WTC11 (cell line): ENCODE measurements at places on chromosomes 1 and 21. TPM values are rescaled to one million over a fixed set of nuclear protein-coding genes. Genes with fewer than 3 reads are reported as not detected.

KCNA3 gene
- total RNA-seq = 1.1 to 1.2 TPM (median 1.2 TPM) in 3 replicates

DNA sequence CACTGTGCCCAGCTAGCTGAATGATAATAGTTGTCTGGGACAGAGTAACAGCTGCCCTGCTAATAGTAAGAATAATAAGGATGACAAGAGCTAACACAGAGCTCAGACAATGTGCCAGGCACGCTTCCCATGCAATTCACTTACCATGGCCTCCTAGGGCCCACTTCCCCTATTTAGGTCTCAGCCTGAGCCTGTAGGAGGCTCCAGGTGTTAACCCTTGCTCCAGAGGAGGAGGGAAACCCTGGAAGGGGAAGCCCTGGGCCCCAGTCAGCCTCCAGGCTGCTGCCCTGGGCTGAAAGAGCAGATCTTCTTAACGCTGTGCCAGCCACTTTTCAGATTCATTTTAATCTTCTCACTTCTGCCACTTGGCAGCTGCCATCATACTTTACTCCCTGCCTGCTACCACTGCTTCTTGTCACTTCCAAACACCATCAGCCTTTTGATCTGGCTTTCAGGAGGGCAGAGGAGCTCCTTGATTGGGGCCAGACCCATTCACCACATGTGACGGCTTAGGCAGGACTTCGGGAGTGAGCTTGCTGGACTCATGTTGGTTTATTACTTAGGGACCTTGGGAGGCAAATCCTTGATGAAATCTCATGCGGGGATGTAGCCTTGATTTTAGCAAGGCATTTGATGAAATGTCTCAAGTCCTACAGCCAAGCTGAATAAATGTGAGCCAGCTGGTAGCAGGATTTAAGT is 66.7 kb upstream of the PARP1 start:
- no peaks in the 10 kb centered on the region for H3K36me3 ChIP-seq
- no peak overlapping the region for H3K4me3 ChIP-seq
- peaks cover 17% of the 10 kb centered on the region for H3K4me1 ChIP-seq
- DNase-seq = peak; percentile 26

DNA sequence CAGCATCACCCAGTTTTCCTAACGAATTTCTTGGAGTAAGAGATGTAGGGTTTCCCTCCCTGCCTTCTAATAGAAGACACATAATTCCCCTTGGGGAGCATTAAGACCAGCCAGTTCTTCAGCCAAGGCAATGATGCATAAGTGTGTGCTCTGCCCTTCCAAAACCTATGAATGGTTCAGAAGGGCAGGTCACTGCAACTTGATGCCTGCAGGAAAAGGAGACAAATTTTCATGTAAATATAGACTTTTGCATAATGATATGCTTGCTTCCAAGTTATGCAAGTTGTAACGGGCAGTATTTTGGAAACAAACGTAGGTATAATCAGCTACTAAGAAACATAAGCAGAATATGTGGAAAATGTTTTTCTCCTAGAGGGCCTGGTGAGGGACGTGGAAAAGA is 31.6 kb downstream of the PTGS2 start:
- no peak overlapping the region for H3K4me3 ChIP-seq
- no peaks in the 10 kb centered on the region for H3K27me3 ChIP-seq
- peak overlapping the region; percentile 16 for H3K27ac ChIP-seq
- peaks cover 14% of the 10 kb centered on the region for H3K4me1 ChIP-seq
- H3K36me3 ChIP-seq = no peaks in the 10 kb centered on the region

DNA sequence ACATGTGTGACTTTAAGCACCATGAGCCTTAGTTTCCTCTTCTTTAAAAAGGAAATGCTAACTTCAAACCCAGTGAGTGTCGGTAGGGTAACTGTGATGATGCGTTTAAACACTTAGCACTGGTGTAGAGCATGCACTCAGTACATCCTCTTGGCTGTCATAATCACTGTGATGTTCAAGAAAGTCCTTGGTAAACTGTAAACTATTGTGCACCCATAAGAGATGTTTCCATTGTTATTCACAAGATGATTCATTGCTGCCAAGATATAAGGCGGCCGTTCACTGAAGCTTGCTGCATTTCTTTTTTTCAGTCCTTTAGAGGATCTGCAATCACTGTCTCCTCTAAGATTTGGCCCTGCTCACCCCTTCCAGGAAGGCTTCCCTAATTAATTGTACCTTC is 61.8 kb upstream of the DAB1 start:
- H3K36me3 ChIP-seq = no peaks in the 10 kb centered on the region
- no peaks in the 10 kb centered on the region for H3K27me3 ChIP-seq
- no peak overlapping the region for H3K27ac ChIP-seq
- DNase-seq = no peak
- peaks cover 13% of the 10 kb centered on the region for H3K4me1 ChIP-seq

DNA sequence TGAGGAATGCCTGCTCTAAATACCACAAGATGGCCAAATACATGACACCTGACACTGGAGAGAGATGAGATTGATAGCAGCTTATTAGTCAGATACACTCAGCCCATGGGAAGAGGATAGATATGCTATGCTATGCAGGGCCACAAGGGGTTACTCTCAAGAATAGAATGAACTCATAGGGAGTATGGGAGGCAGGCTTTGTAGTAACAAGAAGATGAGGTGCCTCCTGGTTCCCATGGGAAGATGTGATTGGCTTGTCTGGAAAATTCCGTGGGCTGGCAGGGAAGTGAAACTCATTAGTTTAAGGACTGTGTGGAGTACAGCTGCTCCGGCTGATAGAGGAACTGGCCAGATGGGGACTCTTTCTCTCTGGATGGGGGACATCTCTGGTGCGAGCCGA is 16.5 kb downstream of the CCDC30 start:
- H3K27ac ChIP-seq = no peak overlapping the region
- no peak for DNase-seq
- H3K27me3 ChIP-seq = no peaks in the 10 kb centered on the region
- H3K4me3 ChIP-seq = no peak overlapping the region
- 0 out of 2 replicates have a peak, but pooled peaks cover 2% of the 10 kb centered on the region for H3K4me1 ChIP-seq

GRCh38 chr1:21278860-21279845 is 11.1 kb downstream of the ECE1 start:
- peaks cover 26% of the 10 kb centered on the region for H3K4me1 ChIP-seq
- H3K27me3 ChIP-seq = no peaks in the 10 kb centered on the region
- DNase-seq = no peak
- no peak overlapping the region for H3K4me3 ChIP-seq
- no peak overlapping the region for H3K27ac ChIP-seq
- no peaks in the 10 kb centered on the region for H3K36me3 ChIP-seq

DNA sequence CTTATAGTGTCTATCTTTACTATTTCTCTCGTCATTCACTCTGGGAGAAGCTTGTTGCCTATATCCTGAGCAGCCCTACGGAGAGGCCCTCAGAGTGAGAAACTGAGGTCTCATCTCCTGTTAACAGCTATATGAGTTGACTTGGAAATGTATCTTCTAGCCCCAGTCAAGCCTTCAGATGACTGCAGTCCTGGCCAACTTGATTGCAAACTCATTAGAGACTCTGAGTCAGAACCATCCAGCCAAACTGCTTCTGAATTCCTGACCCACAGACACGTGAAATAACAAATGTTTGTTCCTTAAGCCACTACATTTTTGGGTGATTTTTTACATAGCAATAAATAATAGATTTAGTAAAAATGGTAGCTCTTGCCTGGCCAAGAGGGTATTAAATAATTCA is 3.9 kb upstream of the ZBED6 start:
- H3K36me3 ChIP-seq = peaks cover 4% of the 10 kb centered on the region
- DNase-seq = no peak
- H3K4me1 ChIP-seq = peaks cover 32% of the 10 kb centered on the region
- H3K27ac ChIP-seq = no peak overlapping the region

DNA sequence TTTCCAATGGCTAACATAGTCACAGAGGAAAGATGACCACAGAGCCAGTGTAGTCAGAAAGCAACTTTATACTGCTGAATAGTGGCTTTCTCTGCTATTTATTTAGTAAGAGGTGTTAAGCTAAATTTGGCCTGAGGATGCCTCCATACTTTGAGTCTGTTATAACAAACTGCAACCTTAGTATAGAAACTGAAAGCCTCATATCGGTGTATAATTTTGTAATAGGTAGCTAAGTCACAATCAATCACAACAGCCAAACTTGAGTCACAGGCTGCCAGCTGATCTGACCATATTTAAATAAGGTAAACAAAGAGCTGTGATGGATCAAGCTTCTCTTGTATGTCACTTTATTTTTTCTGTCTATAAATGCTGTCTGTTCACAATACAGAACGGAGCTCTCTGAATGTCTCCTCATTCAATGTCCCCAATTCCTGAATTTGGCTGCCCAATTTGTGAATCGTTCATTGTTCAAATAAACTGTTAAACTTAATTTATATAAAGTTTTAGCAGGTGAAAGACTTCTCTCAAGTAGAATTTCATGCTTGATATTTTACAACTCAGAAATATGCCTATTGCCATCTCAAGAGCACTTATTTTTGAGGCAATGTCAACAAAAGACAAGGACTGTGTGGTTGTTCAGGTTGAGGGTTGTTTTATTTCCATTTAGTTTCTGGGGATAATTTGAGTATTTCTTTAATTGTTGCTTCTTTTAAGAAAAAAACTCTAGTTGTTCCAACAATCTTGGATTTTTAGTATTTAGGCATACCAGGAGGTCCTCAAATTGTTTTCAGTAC is 339.7 kb upstream of the B3GALT2 start:
- H3K27ac ChIP-seq = no peak overlapping the region
- H3K27me3 ChIP-seq = no peaks in the 10 kb centered on the region
- H3K4me1 ChIP-seq = no peaks in the 10 kb centered on the region
- H3K4me3 ChIP-seq = no peak overlapping the region
- H3K36me3 ChIP-seq = no peaks in the 10 kb centered on the region

DNA sequence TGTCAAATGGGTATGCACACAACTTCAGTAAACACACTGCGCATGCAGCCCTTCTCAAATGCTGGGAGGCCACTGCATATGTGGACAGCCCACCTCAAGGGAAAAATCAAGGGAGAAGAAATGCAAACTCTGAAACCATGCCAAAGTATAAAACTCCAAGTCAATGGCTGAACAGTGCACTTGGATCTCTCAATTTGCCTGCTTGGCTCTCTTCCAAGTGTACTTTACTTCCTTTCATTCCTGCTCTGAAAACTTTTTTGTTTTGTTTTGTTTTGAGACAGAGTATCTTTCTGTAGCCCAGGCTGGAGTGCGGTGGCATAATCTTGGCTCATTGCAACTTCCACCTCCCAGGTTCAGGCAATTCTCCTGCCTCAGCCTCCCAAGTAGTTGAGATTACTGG is 18.8 kb upstream of the COP1 start:
- peaks cover 29% of the 10 kb centered on the region for H3K4me1 ChIP-seq
- no peaks in the 10 kb centered on the region for H3K27me3 ChIP-seq
- H3K27ac ChIP-seq = no peak overlapping the region
- H3K4me3 ChIP-seq = no peak overlapping the region
- H3K36me3 ChIP-seq = no peaks in the 10 kb centered on the region
